Activated CD8-positive, alpha-beta memory T cell treated with anti-CD3 and anti-CD28 coated beads for 1 hour (primary cell): ENCODE measurements at places on chromosomes 7 and 10.

DNA sequence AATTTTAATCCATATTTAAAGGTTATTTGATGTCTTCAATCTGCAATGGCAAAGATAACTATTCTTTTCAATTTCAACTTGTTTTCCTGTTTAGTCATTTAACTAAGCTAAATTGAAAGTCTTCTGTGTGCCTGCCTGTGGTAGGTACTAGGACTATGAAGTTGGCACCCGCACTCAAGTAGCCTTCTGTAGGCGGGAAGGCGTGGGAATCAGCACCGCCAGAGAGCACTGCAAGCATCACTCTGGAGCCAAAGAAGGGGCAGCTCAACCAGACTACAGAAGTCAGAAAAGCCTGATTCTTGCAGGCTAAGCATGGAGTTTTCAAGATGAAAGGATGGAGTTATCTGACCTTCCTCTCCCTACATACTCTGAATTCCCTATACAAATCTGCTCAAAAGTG is 269.0 kb upstream of the PHF14 start:
- no peak for DNase-seq

- no peak for DNase-seq
Observed at GRCh38 chr10:43857206-43857930, 208.7 kb upstream of the ZNF32 start.

GRCh38 chr10:64079341-64079740 is 558.1 kb downstream of the REEP3 start:
- no peak for DNase-seq

GRCh38 chr10:5433182-5433581 is 20.8 kb downstream of the NET1 start:
- no peak for DNase-seq

DNA sequence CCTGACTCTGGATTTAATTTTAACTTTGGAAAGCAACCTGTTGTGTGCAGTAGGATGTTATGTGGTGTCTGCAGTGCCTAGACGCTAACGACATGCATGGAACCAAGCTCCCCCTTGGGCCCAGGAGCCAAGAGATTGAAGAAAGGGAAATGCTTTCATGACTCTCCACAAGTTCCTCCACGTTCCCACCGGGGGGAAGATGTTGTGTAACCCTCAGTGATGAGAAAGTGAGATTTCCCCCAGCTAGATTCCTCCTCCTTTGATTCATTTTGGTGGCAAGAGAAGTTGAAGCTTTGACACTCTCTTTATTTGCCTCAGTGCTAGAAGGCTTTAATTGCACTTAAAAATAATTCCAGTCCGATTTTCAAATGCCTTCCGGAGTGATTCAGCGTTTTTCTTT is 157.9 kb upstream of the INSYN2A start:
- no peak for DNase-seq

DNA sequence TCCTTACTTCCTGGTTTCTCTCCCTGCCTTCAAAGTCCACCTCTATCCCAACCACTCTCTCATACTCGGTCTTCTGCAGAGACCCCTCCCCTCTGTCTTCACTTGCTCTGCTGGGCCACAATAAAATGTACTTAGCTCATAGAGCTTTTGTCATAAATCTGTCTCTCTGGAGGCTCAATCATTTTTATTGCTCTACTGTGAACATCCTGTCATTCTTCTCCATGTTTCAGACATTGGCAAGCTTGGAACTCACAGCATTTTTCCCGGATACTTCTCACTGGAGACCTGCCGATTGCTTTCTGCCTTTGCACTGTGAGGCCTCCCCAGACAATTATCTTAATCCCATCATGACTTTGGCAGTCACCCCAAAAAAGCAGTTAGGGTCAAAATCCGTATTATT is 192.3 kb upstream of the ZMIZ1 start:
- no peak for DNase-seq

DNA sequence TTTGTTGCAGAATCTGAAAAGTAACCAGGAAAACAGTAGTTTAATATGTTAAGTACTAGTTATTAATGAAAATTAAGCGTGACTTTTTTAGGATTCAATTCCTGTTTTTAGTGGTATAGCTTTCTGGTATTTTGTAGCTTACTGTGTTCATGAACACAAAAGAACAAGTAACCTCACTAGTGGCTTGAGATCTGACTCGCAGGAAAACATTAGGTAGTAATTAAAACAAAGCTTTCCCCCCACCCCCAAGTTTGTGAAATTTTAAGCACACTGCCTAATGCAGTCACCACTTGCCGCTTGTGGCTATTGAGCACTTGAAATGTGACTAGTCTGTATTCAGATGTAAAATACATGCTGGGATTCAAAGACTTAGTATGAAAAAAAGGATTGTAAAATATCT is 102.5 kb upstream of the RPA3 start:
- no peak for DNase-seq

DNA sequence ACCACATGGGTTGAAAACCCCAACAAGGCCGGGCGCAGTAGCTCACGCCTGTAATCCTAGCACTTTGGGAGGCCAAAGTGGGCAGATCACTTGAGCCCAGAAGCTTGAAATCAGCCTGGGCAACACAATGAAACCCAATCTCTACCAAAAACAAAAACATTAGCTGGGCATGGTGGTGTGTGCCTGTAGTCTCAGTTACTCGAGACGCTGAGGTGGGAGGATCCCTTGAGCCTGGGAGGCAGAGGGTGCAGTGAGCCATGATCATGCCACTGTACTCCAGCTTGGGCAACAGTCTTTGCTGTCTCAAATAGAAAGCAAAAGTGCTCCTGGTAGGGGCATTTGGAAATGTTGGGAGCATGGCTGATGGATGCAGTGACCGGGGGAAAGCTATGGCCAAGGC is 209.6 kb upstream of the PLXNA4 start:
- DNase-seq, result no peak

GRCh38 chr10:132714986-132715775 is 70.8 kb downstream of the NKX6-2 start:
- DNase-seq, result no peak

- no peak for DNase-seq
Observed at GRCh38 chr7:18212758-18213157, 185.1 kb upstream of the PRPS1L1 start.
